ENCODE measurements at places on chromosomes 12 and 14. TPM values are rescaled to one million over a fixed set of nuclear protein-coding genes. Genes with fewer than 3 reads are reported as not detected.

- DNase-seq: no peak
- peaks cover 17% of the 10 kb centered on the region for H3K36me3 ChIP-seq
- no peaks in the 10 kb centered on the region for H3K27me3 ChIP-seq
- no peak overlapping the region for H3K27ac ChIP-seq
- H3K4me3 ChIP-seq: no peak overlapping the region
Measured at GRCh38 chr14:105138551-105139111, 29.9 kb downstream of the JAG2 start.

DNA sequence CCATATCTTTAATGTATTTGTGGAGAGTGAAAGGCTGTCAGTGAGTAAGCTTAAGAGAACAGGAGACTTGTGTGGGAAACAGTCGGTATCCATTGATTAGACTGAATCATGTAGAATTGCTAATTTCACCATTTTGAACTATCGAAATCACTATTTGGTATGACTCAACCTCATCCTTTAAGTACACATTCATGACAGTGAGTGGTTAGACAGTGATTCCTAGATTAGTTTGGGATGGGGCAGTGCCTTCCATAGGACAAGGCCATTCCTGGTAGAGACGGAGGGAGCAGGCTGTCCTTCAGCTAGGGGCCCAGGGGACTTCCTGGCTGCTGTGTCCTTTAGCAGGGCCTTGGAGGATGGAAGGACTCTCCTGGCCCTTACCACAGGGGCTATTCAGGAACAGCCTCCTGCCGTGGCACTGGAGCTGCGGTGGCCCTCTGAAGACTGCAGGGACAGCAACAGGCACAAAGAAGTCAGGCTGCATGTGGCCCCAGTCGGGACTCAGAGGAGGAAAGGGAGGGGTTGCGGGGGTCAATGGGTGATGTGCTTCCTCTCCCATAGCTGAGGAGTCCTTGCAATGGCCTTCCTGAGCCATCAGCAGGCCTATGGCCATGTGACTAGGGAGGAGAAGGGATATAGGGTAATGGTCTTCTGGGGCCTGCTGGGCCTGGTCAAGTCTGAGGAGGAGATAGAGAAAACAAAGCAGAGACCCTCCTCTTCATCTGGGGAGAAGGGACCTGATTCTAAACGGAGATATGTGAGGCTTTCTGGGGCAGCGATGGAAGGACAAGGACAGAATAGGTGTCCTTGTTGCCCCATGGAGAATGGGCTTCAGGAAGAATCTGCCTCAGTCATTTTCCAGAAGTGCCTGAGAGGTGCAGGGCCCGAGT is 11.2 kb downstream of the SERPINA1 start:
- H3K36me3 ChIP-seq: no peaks in the 10 kb centered on the region
- DNase-seq: no peak
- H3K27me3 ChIP-seq: peaks cover 6% of the 10 kb centered on the region
- H3K27ac ChIP-seq: no peak overlapping the region

ACOT4 gene
- 1.5 TPM for total RNA-seq

GRCh38 chr12:3161861-3162260 is 84.7 kb downstream of the TSPAN9 start:
- DNase-seq: no peak
- no peak overlapping the region for H3K27ac ChIP-seq
- H3K27me3 ChIP-seq: no peaks in the 10 kb centered on the region
- H3K4me3 ChIP-seq: no peak overlapping the region
- H3K36me3 ChIP-seq: peaks cover 5% of the 10 kb centered on the region
- peaks cover 18% of the 10 kb centered on the region for H3K4me1 ChIP-seq

DNA sequence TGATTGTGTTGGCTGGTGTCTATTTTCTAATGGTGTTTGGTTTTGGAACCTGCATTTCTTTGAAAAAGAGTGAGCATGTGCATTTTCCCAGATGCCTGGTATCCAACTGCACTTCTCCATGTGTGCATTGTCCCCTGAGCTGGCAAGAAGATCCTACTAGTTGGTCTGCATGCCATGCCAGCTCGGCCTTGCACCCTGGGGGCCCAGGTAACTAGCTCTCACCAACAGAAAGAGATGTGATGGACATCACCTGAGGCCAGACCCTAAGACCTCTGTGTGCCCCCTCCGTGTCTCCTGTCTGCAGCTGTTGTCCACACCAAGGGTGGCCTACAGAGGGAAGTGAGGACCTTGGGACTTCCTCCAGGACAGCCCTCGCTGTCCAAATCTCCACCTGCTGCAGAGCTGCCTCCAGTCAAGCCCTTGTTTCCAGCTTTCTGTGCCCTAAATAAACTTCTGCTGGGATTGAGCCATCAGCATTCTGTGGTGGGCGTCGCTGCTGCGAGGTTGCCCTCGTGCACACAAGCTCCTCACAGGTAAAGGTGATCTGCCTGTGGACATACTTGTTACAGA is 30.1 kb upstream of the GPR132 start:
- peaks cover 22% of the 10 kb centered on the region for H3K36me3 ChIP-seq
- H3K4me3 ChIP-seq: no peak overlapping the region
- H3K27ac ChIP-seq: no peak overlapping the region

TBK1 gene
- 25.5 TPM for total RNA-seq

SMCO2 gene
- not detected for total RNA-seq

RFLNA gene
- total RNA-seq: 37.9 TPM

GRCh38 chr14:69106451-69106850 is 46.5 kb downstream of the DCAF5 start:
- H3K27ac ChIP-seq: no peak overlapping the region
- peaks cover 12% of the 10 kb centered on the region for H3K36me3 ChIP-seq
- no peaks in the 10 kb centered on the region for H3K4me1 ChIP-seq
- no peaks in the 10 kb centered on the region for H3K27me3 ChIP-seq
- no peak for DNase-seq

SLC7A8 gene
- 62.3 TPM for total RNA-seq

GRCh38 chr14:96739200-96739910 is 57.8 kb upstream of the VRK1 start:
- H3K27me3 ChIP-seq: peaks cover 83% of the 10 kb centered on the region
- H3K4me3 ChIP-seq: no peak overlapping the region
- peaks cover 4% of the 10 kb centered on the region for H3K4me1 ChIP-seq

DNA sequence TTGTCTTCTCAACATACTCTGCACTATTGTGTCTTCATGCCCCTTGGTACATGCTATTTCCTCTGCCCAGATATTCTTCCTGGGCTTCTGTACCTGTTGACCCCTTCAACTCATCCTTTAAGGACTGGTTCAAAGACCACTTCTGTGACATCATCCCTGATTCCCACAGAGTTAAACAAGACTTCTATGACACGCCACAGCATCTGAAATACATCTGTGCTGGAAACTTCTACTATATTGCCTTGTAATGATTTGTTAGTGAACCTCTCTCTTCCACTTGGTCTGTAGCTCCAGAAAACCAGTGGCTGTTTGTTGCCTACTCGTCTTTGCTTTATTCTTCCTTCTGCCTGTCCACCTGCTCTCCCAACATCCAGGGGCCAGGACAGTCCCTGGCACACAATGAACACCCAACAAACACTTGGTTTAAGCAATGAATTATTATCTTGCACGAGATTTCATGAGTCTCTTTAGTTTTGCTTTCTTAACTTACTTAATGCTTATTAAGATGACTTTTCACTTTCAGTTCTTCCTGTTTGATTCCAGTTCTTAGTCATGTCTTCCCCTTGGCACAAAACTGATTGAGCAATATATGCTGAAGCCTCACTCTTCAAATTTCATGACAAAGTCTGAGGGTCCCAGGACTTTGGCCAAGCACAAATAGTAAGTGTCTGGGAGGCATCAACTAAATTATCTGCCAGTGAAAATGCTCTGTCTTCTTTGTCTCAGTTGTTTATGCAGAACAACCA is 485.9 kb downstream of the APAF1 start:
- no peak overlapping the region for H3K27ac ChIP-seq
- DNase-seq: no peak
- peaks cover 10% of the 10 kb centered on the region for H3K27me3 ChIP-seq
- no peaks in the 10 kb centered on the region for H3K36me3 ChIP-seq
- no peaks in the 10 kb centered on the region for H3K4me1 ChIP-seq
- no peak overlapping the region for H3K4me3 ChIP-seq

- H3K36me3 ChIP-seq: no peaks in the 10 kb centered on the region
- H3K27ac ChIP-seq: peak overlapping the region; percentile 90
- H3K4me3 ChIP-seq: peak overlapping the region; percentile 43
- H3K27me3 ChIP-seq: no peaks in the 10 kb centered on the region
- peaks cover 74% of the 10 kb centered on the region for H3K4me1 ChIP-seq
Measured at GRCh38 chr12:6374786-6375160, 590 bp downstream of the SCNN1A start.

DNA sequence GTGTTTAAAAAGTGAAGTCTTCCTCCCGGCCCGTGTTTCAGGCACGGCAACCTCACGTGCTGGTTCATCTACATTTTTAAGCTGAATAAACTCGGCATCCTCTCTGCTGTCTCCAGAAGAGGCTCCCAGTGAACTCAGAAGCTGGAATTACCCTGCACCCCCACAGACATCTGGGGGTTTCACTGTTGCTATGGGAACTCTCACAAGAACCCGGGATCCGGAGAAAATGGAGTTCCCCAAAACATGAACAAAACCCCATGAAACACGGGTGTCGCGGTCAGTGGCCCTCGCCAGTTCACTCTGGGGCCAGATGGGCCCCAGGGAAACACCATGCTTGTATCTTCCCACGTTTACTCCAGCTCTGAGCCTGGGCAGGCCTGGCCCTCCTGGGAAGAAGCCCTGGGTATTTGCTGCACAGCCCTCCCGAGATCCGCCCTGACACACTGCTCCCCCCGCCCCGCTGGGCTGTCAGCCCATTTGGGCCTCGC is 143.7 kb downstream of the PIWIL1 start:
- no peak overlapping the region for H3K4me3 ChIP-seq
- no peaks in the 10 kb centered on the region for H3K36me3 ChIP-seq
- no peak overlapping the region for H3K27ac ChIP-seq
- H3K4me1 ChIP-seq: no peaks in the 10 kb centered on the region

MYL2 gene
- not detected for total RNA-seq

SLC6A13 gene
- 0.97 TPM for total RNA-seq

RAD51AP1 gene
- total RNA-seq: 16.3 TPM

RAPGEF3 gene
- 20.9 TPM for total RNA-seq

- peaks cover 9% of the 10 kb centered on the region for H3K4me1 ChIP-seq
- H3K27me3 ChIP-seq: no peaks in the 10 kb centered on the region
Measured at GRCh38 chr14:54761835-54762234, 140.8 kb downstream of the GCH1 start.

- peaks cover 12% of the 10 kb centered on the region for H3K4me1 ChIP-seq
- H3K4me3 ChIP-seq: peak overlapping the region; percentile 81
- no peaks in the 10 kb centered on the region for H3K36me3 ChIP-seq
- H3K27me3 ChIP-seq: peaks cover 31% of the 10 kb centered on the region
Measured at GRCh38 chr12:84911271-84912197, 1.1 kb downstream of the SLC6A15 start.

CHGA gene
- total RNA-seq: not detected

- H3K36me3 ChIP-seq: no peaks in the 10 kb centered on the region
- no peak overlapping the region for H3K4me3 ChIP-seq
- no peak overlapping the region for H3K27ac ChIP-seq
- H3K4me1 ChIP-seq: no peaks in the 10 kb centered on the region
Measured at GRCh38 chr12:94218233-94218632, 69.9 kb downstream of the PLXNC1 start.

MYRFL gene
- total RNA-seq: 0.16 TPM

- no peak overlapping the region for H3K27ac ChIP-seq
- peak overlapping the region; percentile 95 for H3K4me3 ChIP-seq
- H3K4me1 ChIP-seq: peaks cover 8% of the 10 kb centered on the region
- no peaks in the 10 kb centered on the region for H3K27me3 ChIP-seq
- no peak for DNase-seq
Measured at GRCh38 chr12:131929581-131930456, 743 bp downstream of the PUS1 start.

DNA sequence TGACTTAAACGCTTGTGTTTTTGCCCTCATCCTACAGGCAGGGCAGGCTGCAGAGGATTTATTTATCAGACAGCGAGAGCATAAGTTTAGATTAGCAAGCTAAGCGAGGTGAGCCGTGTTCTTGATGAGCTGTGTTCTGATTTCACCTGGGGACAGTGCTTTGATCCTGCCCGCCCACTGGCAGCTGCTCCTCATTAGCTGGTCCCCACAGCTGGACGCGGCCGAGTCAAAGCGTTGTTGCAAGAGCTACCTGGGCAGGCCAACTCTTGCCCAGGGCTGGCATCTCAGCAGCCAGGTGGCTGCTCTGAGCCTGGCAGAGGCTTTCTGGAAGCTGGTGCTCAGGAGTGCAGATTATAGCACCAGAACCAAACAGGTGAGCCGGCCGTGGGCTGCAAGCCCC is 46.8 kb upstream of the BEGAIN start:
- no peak overlapping the region for H3K27ac ChIP-seq
- no peak for DNase-seq
- peaks cover 33% of the 10 kb centered on the region for H3K27me3 ChIP-seq
- no peaks in the 10 kb centered on the region for H3K36me3 ChIP-seq

GRCh38 chr14:24254630-24255392 is 8.2 kb downstream of the TGM1 start:
- H3K27me3 ChIP-seq: no peaks in the 10 kb centered on the region
- no peak overlapping the region for H3K27ac ChIP-seq
- peaks cover 19% of the 10 kb centered on the region for H3K4me1 ChIP-seq
- no peaks in the 10 kb centered on the region for H3K36me3 ChIP-seq
- H3K4me3 ChIP-seq: no peak overlapping the region

GRCh38 chr12:77949943-77950342 is 119.2 kb downstream of the NAV3 start:
- peaks cover 12% of the 10 kb centered on the region for H3K36me3 ChIP-seq
- H3K4me1 ChIP-seq: peaks cover 10% of the 10 kb centered on the region
- no peak for DNase-seq
- peaks cover 8% of the 10 kb centered on the region for H3K27me3 ChIP-seq
- H3K27ac ChIP-seq: no peak overlapping the region

Measured in mesothelial cell of epicardium (in vitro differentiated cells).